ENCODE measurements at places on chromosomes 6 and 20.

DNA sequence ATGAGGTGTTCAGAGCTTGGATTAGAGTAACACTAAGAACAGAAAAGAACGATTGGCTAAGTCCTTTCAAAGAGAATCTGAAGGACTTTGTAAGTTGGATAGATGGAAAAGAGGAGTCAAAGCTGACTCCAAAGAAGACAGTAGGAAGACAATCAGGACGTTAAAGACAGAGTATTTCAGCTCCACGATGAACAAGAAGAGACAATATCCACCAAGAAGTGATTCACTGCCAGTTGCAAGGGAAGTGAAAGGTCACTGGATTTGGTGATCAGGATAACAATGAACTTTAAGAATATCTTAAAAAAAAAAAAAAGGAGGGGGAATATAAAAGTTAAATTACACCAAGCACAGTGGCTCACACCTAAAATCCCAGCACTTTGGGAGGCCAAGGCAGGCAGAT, 17.9 kb downstream of the REPS1 start:
- no peak for DNase-seq

DNA sequence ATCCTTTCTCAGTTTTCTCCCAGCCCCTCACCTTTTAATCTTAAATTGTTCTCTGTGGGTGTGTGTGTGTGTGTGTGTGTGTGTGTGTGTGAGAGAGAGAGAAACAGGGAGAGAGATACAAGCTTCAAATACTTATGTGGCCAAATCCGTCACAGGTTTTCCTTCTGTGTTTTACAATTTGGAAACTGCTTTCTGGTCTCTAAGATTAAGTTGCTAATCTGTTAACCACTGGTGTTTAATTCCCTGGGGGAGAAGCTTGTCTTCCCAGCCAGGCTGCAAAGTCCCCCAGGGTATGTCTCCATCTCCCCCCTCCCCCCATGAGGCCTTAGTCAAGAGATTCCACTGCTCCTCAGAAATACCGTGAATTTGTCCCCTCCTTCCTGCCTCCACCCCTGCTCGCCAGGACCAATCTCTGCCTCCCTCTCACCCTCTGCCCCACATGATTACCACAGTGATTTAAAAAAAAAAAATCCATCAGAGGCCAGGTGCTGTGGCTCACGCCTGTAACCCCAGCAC, 49.0 kb downstream of the RIPOR3 start:
- no peak for DNase-seq

DNA sequence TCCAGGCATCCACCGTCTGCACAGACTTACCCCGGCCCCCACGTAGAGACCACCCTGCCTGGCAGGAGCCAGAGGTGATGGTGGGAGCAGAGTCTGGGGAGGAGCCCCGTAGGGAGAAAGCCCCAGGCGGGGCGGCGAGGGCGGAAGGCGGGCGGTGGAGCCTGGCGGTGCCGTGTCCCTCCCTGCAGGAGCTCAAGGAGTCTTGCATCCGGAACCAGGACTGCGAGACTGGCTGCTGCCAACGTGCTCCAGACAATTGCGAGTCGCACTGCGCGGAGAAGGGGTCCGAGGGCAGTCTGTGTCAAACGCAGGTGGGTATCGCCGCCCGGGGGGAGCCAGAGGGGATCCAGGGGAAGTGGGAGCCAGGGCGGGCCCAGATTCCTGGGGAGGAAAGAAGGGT, 6.0 kb downstream of the CLPSL1 start:
- DNase-seq, result no peak

GRCh38 chr20:59765599-59766177, 161.3 kb downstream of the PHACTR3 start:
- peak; percentile 16 for DNase-seq

DNA sequence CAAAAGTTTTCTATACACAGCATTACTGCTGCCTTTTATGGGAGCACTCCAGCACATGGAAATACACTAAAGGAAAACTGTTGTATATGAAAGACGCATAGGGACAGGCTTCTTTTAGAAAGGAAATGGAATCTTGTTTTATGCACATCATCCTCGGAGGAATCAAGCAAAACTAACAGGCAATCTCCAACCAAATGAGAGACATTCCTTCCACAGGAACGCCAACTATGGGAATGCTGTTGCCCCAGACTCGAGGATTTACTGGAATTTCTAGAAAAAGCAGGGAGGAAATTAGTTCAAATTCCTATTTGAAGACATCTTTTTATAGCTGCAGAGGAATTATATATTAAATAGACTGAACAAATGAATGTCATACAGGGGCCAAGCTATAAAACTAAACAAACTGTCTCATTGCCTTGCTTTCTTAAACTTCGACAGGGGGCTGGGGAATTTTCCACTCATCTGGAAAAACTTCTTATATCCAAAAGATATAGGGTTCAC, 52.2 kb downstream of the LYRM4 start:
- DNase-seq, result no peak

GRCh38 chr6:79072640-79073181, 5.3 kb downstream of the PHIP start:
- DNase-seq, result no peak

DNA sequence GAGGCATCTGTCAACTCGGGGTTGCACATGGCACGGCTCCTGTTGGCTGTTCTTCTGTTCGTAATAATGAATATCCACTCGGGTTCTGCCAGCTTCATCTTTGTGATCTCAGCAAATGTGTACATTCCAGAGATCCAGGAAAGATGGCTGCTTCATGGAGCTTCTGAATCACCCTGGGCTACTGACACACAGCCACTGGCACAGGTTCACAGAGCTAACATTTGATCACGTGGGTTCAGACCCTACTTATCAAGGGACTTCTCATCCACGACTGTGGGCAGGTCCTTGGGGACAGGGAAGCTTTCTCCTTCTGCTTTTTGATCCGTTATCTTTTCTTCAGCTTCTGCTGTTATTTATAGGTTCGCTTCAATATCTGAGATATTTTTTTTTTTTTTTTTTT, 18.1 kb downstream of the PPP1R3G start:
- DNase-seq, result no peak

- DNase-seq, result peak; percentile 79
Measured at GRCh38 chr6:26241033-26241895, 123.7 kb upstream of the BTN3A2 start.

- no peak for DNase-seq
Measured at GRCh38 chr6:44192428-44193041, 24.2 kb upstream of the MYMX start.

GRCh38 chr20:23654000-23654399, 16.2 kb upstream of the CST3 start:
- no peak for DNase-seq

GRCh38 chr6:73560853-73561407, 40.1 kb upstream of the EEF1A1 start:
- no peak for DNase-seq

DNA sequence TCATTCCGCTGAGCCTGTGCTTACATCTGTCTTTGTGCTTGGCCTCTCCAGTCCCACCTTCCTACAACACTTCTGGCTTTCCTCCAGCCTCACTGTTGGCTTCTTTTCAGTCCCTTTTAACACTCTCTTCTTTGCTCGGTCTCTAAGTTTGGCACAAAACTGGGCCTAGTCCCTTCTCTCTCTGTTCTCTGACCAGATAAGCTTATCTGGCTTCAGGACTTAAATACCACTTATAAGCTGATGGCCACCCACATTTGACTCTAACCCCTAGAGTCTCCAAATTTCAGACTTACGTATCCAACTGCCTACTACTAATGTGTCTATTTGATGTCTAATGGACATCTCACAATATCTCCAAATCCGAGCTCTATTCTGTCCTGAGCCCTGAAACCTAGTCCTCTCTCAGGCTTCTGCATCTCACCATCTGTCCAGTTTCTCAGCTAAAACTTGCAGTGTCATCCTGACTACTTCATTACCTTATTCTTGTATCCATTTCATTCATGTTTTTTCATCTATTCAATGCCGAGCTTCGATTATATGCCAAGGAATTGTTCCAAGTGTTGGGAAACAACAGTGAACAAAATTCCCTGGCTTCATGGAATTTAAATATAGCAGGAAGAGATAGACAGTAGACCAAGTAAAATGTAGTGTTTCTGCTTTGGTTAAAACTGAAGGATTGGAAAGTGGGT, 40.1 kb downstream of the TBPL1 start:
- no peak for DNase-seq

DNA sequence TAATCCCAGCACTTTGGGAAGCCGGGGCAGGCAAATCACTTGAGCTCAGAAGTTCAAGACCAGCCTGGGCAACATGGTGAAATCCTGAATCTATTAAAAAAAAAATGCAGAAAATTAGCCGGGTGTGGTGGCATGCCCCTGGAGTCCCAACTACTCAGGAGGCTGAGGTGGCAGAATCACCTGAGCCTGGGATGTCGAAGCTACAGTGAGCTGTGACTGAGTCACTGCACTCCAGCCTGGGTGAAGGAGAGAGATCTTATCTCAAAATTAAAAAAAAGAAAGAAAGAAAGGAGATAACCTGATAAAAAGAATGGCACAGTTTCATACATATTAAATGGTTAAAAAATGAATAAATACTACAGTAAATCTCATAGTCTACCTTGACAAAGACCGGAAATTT, 123.6 kb upstream of the TNFAIP3 start:
- DNase-seq, result no peak

GRCh38 chr20:54485631-54486030, 10.2 kb downstream of the DOK5 start:
- DNase-seq, result no peak

- no peak for DNase-seq
Measured at GRCh38 chr6:136031982-136032381, 180.5 kb downstream of the PDE7B start.

- DNase-seq, result no peak
Measured at GRCh38 chr6:108633436-108633835, 72.7 kb downstream of the FOXO3 start.

- no peak for DNase-seq
Measured at GRCh38 chr20:60215816-60216730, 257.9 kb downstream of the CDH26 start.

DNA sequence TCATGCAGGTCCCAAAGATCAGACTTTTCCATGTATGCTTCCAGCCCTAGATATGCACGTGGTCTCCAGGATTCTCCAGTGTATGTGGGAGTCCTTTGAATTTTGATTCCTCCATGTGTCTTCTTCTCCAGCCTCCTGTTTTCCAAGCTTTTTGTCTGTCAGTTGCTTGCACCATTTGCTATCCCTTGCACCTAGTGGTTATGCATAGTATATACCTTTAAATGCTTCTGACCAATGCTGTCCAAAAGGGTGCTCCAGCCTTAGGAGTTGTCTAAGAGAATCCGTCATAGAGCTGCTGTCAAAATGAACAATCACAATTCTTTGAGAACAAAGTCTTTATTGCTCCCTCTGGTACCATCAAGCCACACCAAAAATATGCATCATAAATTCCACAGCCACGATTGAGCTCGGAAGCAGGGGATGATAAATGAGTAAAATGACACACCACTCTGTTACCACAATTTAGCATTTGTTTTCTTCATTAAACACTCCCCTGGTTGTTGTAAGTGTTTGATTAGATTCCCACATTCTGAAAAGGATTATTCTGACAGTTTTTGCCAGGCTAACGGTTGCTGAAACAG, 706.2 kb upstream of the GJE1 start:
- no peak for DNase-seq

DNA sequence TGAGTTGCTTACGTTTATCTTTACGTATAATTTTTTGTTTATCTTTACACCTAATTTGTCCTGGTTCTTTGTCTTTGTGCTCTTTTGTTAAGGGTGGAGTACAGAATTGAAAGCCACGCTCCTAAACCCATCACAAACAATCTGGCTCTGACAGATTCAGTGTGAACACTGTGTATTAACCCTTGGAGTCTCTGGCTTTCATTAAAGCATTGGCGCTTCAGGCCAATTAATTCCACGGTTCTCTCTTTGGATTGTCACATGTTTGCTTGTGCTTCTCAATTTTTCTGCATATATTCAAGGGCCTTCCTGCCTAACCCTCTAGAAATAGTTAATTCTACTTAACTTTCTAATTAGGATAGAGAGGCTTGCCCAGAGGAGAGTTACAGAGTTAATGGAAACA, 38.6 kb downstream of the NKX2-4 start:
- DNase-seq, result no peak

DNA sequence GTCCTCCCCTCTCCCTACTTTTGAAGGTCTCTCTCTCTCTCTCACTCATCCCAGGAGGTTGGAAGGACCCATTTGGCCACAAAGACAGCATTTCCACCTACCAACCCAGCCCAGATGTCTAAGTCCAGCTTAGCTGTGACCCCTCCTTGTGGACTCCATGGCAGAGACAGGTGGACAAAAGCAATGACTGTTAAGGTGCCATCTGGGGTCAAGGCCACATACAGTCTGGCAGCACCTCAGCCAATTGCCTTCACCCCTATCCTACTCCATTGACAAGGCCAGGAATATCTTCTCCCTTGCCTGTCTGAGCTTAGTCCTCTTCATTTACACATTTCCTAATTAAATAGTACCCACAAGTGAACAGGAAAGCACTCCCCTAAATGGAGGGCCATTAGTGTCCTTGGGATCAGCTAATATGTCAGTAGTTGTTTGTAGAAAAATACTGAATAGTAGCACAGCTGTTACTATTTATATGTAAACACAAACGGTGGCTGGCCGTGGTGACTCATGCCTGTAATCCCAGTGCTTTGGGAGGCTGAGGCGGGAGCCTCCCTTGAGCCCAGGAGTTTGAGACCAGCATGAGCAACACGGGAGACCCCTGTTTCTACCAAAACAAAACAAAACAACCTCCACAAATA, 28.8 kb downstream of the GCM1 start:
- DNase-seq, result no peak

DNA sequence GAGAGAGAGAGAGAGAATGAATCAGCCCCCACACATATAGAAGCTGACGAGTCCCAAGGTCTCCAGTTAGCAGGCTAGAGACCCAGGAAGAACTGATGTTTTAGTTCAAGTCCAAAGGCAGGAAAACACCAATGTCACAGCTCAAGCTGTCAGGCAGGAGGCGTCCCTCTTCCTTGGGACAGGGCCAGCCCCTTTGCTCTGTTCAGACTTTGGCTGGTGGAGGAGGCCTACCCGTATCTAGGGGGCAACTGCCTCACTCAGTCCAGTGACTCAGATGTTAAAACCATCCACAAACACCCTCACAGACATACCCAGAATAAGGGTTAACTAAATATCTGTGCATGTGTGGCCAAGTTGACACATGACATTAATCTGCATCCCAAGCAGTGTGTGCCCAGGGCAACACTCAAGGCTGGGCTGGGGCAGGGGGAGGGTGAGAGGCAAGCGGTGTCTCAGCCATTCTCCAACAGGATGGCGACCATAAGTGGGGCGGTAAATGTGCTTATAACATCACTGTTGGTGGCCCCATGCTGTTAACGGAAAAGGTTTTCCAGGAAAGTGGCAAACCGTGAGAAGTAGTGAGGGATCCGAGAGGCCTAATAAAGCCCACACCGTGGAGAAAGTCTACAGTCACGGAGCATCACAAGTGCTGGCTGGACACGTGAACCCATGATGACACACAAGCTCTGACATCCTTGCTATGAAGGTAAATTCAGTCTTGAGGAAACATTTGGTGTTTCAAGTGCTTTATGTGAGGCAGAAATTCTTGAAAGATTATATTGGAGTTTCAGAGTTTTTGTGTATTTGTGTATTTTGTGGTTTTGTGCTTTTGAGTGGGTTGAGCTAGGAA, 28.1 kb downstream of the RAMACL start:
- DNase-seq, result no peak
